ENCODE measurements at places on chromosomes 1 and 21.

- no peak for DNase-seq
Measured at GRCh38 chr1:53454019-53454418, 5.2 kb upstream of the DMRTB1 start.

DNA sequence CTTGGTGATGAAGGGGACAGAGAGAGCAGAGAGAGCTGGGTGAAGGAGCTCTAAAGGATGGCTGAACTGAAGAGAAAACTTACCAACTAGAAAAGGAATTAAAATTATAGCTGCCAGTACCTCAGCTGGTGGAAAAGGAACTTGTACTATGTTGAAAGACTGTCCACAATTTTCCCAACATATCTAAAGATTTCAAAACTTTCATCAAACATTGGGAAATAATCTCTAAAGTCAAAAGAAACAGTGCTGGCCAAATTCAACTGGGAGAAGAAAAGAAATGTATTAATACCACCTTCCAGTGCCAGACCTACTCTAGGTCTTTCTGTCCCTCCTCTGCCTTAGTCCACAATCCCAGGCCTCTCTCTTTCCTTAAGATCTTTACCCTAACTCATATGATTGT lies 6.1 kb downstream of the SMG5 start:
- peak; percentile 61 for DNase-seq

DNA sequence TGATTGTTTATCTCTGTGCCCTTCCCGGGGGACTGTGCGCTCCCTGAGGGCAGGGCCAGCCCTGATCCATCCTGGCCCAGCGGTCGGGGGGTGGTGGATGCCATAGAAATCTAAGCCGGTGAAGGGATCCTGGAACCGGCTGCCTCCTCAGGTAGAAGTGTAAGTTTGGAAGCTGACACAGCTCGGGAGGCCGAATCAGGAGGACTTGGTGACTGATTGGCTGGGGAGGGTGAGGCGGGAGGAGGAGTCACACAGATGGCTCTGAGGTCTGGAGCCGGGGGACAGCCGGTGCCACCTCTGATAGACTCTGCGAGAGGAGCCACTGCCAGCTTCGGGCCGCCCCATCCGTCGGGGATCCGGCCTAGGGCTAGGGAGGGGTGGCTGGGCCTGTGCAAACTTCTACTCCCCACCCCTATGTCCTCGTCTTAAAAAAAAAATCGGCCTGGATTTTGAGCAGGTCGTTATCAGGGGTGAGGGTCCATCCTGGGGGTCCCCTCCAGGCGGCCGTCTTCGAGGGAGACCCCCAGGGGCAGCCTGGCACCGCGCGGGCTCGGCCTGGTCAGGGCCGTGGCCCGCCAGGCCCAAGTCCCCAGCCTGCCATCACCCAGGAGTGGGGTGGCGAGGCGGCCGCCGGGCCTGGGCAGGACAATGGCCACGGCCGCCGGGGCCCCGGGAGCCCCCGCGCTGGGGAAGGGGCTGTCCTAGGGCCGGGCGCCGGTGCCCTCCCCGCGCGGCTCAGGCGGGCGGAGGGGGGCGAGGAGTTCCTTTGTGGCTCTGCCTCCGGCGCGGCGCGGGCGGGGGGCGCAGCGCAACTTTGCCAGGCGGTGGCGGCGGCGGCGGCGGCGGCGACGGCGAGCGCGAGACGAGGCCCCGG lies 708 bp upstream of the ZNF362 start:
- DNase-seq = peak; percentile 73

GRCh38 chr21:32567626-32568025 lies 17.7 kb downstream of the TCP10L start:
- DNase-seq = no peak

GRCh38 chr21:39078322-39079065 lies 104.8 kb downstream of the PSMG1 start:
- no peak for DNase-seq

DNA sequence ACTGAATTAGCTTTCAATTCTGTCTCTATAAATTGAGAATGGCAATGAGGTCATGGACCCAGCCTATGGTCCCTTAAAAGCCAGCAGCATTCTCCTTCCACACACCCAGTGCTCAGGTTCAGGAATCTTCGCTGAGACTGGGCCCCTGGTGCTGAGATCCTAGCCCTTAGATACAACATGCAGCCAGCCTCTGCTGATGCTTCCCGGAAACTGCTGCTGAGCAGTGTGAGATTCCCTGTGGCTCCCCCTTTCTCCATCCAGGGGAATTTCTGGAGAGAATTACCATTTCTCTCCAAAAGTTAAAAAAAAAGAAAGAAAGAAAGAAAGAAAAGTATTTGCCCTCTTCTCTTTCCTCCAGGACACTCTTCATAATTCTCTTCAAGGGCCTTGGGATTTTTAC lies 31.7 kb upstream of the RALGPS2 start:
- DNase-seq = peak; percentile 41

GRCh38 chr1:20386323-20387081 lies 95.8 kb downstream of the VWA5B1 start:
- no peak for DNase-seq

DNA sequence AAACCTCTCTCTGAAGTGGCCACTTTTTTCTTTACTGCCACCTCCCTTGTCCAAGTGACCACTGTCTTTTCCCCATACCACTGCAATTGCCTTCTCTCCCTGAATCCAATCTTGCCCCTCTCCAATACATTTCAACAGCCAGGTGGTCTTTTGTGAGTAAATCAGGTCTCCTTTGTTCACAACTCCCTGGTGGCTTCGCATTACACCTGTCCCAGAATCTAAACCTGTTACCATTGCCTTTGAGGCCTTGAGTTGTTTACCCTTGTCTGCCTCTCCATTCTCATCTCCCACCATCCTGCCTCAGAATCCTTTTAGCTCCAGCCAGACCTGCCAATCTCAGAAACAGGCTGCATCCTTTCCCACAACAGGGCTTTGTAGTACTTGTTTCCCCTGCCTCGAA lies 21.8 kb upstream of the DYNLT5 start:
- no peak for DNase-seq

- no peak for DNase-seq
Measured at GRCh38 chr1:160558660-160559380, 20.5 kb downstream of the CD84 start.

DNA sequence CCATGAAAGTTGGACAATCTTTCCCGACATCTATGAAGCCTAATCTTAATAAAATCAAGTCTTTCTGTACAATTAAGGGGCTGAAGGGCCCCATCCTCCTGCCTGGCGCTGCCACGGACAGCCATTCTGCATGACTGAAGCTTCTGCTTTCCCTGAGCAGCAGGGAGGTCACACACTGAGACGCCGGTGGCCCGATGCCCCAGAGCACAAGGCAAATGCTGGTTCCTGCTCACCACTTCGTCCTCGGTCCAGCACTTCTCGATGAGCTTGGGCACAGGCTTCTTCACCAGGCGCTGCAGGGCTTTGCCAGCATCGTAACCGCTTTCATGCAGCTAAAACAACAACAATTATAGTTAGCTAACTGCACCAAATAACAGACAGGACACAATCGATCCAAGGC lies 147.8 kb downstream of the SLC45A1 start:
- DNase-seq = peak; percentile 33

- no peak for DNase-seq
Measured at GRCh38 chr1:174702011-174702410, 254.2 kb downstream of the GPR52 start.

All from GM23248 (cell line).